Epithelial cell of proximal tubule (primary cell): ENCODE measurements at places on chromosomes 4 and X. TPM values are rescaled to one million over a fixed set of nuclear protein-coding genes. Genes with fewer than 3 reads are reported as not detected.

Gene MED12
- total RNA-seq = 13.4 and 14.9 TPM in 2 replicates

Gene SPANXN5
- total RNA-seq = not detected in 2 replicates

Gene CLGN
- total RNA-seq = 7.7 and 8.1 TPM in 2 replicates

Gene SLC34A2
- total RNA-seq = 1.6 and 14.8 TPM in 2 replicates

Gene SMAD1
- total RNA-seq = 23.4 and 24.3 TPM in 2 replicates

Gene NWD2
- not detected in 2 replicates for total RNA-seq
